ELF-1 (cell line): ENCODE measurements at places on chromosomes 5 and 9.
A peak's percentile ranks its signal among the peaks of the same experiment; 100 is the strongest.

DNA sequence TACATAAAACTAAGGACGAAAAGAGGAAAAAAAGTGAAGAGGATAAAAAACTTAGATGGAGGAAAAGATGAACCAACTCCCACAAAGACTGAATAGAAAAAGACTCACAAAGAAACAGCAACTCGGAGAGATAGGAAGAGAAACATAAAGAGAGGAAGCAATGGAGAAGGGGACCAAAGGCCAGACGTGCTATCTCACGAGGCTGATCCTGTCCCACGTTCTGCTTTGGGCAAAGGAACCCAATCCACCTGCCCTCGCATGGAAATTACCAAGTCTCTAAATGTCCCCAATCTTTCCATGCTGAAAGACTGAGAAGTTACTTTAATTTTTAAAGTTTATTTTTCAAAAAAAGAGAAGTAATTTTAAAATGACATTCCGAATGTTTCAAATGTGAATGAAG, 36.6 kb downstream of the TMEM245 start:
- DNase-seq: no peak

GRCh38 chr5:149834246-149834855, 104.2 kb downstream of the PPARGC1B start:
- DNase-seq: peak; percentile 66

DNA sequence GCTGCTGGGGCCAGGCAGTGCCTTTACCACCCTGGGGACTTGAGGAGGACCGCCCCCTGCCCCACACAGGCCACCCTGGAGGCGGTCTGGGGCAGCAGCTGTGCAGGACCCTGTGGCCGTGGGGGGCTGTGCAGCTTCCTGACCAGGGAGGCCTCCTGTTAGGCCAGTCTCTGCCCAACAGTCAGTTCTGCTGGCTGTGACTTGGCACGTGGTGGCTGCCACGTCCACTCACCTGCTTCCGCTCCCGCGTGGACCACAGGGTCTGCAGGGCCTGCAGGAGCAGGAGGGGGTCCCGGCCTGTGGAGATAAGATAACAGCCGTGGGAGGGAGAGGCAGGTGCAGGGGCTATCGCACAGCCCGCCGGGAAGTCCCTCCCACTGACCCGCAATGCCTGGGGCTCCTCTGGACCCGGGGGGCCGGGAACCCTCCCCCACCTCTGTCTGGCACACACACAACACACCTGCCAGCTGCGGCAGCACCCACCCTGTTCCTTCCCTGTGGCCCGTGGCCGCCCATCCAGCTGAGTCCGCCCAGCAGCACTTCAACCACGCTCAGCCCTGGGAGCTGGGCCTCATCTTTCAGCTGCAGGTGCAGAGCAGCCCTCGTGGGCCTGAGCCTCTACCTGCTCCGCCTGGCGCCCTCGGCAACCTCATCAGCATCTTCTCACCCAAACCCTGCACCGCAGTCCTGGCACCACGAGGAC, 39.7 kb downstream of the EXD3 start:
- DNase-seq: no peak

DNA sequence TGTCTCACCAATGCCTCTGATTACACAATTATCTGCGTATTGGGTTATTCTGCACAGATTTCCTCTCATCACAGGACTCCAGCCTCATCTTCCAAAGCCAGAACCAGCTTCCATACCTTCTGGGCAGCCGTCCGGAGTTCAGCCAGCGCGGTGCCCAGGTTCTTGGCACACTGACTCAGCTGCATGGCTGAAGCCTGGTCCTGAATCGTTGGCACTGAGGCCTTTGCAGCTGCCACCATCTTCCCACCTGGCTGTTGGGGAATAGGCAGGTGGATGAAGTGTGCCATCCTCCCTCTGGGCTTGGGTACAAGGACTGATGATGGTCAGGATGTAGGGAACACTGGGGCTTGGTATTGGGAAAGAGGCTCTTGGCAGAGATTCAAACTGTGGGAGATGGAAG, 17.9 kb downstream of the TLN1 start:
- DNase-seq: no peak

GRCh38 chr5:402615-403359, 40.2 kb upstream of the EXOC3 start:
- no peak for DNase-seq

DNA sequence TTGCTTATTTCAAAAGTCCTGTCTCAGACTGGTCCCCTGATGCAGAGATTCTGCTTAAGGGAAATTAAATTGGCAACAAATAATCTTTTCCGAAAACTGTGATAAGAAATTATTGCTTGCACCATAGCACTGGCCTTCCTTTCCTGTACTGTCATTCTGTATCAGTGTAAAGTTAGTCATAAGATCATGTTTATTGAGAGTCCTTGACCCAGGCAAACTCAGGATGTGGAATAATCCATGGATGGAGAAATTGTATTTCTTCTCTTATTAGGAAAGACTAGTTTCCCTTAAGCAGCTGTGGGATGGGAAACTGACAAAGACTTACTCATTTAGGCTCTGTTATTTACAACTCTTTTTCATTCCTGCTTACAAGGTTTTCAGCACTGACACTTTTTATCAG, 83.0 kb upstream of the RANBP6 start:
- no peak for DNase-seq

DNA sequence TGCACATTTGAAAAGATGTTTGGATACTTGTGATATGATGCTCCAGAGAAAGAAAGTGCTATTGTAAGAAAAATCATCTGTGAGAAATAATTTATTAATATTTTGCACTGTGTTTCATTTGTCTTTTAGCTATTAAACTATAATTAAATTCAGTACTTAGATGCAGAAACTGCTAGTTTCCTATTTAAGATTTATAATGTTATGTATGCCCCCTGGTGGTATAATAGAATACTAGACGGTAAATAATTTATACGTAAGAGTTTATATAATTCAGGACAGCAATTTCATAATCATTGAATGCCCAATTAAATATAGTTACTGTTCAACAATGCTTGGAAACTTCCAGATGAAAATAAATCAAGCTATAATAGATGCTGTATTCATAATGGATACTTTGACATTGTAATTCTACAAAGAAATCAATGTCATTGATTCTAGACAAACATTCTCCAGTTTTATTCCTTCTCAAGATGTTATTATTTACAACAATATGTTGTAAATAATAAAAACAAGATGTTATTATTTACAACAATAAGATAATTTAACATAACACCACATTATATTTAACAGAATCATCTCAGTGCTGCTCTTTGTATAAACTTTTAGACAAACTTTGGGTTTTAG, 101.0 kb downstream of the TMEM232 start:
- DNase-seq: no peak

- DNase-seq: no peak
These were observed 10.4 kb downstream of the FUBP3 start for GRCh38 chr9:130589754-130590153.

DNA sequence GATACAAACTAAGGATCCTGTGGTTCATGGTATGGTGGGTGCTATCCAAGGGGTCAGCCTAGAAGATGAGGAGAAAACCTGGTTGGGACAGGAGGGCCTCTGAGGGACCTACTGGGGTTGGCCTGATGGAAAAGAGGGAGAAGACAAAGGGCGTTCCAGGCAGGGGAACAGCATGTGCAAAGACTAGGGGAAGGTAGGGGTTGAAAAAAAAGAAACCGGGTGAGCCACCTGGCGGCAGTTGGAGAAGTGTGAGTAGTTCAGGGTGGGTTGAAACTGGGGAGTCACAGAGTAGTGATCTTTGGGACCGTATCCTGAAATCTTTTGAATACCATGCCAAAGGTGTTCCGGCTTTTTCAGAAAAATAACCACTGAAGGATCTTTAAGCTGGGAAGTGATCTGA, 8.7 kb upstream of the GABRP start:
- DNase-seq: no peak

- DNase-seq: no peak
These were observed 5.5 kb downstream of the SLC25A2 start for GRCh38 chr5:141298376-141298775.
